ENCODE measurements at places on chromosomes 3 and 15.
A peak's percentile ranks its signal among the peaks of the same experiment; 100 is the strongest.

DNA sequence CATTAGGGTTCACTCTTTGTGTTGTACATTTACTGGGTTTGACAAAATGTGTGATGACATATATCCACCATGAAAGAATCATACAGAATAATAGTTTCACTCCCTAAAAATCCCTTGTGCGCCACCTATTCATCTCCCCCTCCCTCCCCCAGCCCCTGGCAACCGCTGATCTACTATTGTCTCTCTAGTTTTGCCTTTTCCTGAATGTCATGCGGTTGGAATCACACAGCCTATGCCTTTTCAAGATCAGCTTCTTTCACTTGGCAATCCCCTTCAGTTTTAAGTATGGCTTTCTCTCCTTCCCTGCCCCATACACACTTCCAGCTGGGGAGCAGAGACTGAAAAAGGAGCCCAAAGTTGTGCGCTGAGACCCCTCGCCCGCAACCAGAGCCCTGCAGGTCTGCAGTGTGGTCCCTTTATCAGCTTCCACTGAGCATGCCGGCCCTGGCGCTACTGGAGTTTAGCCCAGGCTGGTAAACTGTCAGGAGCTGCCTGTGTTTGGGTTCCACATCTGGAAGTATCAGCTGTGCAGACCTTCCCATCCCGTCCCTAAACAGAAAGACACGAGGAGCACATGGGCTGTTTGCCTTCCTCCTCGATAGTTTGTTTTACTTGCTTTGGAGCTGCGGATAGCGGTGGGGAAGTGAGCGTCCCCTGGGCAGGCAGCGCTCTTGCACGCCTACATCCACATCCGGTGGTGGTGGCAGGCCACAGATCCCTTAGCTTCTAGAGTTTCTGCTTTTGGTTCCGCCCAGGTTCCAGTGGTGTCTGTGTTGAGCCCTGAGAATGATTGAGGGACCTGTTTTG is 12.3 kb downstream of the BOC start:
- no peak for DNase-seq

DNA sequence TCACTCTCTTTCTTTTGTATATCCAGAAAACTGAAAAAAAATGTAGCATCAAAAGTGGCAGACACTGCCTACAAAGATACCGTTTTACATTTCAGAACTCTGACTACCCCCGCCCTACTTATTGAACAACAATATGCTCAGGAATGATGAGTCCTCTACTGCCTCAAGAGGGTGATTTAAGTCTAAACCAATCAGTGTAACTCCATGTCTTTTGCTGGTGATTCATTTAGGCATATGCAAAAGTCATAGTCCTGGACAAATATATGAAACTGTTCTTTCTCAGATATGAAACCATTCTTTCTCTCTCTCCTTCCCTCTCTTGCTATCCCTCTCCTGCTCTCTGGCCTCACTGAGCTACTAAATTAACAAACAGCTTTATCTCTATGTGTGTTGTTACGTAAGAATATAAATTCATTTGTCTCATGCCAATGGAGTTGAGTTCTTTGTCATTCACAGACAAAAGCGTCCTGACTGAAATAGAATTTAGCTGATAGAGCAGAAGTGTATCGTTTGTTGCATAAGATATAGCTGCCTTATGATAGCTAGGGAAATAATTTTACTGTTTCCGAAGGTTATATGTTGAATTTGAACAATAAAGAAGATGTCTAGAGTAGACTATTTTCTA is 133.7 kb upstream of the OSTN start:
- DNase-seq: no peak

- peak; percentile 46 for DNase-seq
Measured at GRCh38 chr3:10629671-10630040, 124.3 kb upstream of the ATP2B2 start.

DNA sequence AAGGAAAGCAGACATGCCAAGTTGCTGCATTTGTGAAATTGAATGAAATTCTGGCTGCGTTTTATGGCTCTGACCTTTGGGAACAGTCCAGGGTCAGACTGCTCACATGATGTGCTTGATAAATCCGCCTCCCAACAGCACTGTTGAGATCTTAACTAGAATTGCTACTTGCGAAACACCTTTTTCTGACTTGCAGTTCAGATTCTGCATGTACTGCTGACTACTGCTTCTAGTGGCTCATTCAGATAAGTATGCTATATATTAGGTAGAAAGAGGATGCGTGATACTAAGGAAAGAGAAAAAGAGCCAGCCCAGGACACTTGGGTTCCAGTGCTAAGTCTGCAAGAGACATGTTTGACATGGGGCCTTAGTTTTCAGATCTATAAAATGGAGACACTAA is 129.4 kb downstream of the LPP start:
- DNase-seq: no peak

DNA sequence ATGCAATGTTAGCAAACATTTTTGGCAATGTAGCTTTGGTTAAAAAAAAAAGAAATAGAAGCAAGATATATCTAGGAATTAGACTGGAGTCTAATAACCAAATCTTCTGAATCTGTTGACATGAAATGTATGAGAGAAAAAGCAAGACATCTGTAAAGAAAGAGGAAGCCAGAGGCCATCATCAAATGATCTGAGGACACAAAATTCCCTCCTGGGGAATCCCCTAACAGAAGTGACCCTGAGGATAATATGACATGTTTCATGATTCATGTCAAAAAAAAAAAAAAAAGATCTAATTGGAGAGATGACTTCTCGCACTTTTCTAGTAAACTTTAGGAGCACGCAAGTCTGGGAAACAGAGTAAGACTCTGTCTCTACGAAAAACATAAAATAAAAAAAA is 70.9 kb downstream of the IMPG2 start:
- DNase-seq: no peak

DNA sequence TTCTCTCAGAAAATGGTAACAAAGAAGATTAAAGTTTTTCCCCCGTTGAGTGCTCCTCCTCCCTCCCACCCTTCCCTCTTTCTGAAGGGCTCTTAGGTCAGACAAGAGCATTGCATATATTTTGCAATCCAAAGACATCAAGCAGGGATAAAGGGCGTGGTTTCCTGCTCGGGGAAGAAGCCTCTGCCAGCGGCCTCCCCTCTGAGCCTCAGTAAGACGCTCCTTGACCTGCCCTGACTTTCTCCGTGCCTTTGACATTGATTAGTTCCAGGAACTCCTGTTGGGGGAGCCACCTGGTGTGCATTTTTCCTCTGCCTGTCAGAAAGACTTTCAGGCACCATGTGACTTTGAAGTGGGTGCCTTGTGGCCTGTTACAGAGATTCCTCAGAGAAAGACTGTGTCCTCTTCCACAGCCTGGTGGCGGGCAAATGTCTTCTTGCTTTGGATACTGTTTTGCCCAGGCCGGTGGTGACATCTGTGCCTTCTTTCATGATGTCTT is 87.2 kb upstream of the TBL1XR1 start:
- no peak for DNase-seq

DNA sequence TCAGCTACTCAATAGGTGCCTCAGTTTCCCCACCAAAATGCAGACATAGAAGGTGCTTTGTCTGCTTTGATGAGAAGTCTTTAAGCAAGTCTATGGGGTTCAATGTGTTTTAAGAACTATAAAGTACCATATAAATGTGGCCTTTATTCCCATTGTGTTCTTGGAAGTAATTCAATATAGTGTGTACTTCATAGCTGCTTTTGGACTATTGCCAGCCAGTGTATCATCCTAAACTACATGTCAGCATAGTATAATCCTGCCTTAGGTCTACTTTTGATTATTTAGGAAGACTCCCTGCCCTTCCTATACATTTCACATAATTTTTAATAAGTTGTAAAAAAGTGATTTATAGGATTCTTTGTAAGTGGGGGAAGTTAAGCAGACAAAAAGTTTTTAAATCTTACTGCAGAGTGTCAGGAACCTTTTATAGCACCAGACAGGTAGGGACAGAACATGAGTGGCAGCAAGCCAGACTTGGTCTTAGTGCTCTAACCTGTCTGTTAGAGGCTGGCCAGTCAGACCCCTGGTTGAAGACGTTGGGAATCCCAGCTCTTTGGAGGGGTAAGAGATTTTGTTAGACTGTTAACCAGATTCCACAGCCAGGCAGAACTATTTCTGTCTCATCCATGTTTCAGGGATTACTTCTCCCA is 48.4 kb downstream of the MLH1 start:
- DNase-seq: no peak

- peak; percentile 44 for DNase-seq
Measured at GRCh38 chr3:37715358-37715757, 146.3 kb upstream of the CTDSPL start.

DNA sequence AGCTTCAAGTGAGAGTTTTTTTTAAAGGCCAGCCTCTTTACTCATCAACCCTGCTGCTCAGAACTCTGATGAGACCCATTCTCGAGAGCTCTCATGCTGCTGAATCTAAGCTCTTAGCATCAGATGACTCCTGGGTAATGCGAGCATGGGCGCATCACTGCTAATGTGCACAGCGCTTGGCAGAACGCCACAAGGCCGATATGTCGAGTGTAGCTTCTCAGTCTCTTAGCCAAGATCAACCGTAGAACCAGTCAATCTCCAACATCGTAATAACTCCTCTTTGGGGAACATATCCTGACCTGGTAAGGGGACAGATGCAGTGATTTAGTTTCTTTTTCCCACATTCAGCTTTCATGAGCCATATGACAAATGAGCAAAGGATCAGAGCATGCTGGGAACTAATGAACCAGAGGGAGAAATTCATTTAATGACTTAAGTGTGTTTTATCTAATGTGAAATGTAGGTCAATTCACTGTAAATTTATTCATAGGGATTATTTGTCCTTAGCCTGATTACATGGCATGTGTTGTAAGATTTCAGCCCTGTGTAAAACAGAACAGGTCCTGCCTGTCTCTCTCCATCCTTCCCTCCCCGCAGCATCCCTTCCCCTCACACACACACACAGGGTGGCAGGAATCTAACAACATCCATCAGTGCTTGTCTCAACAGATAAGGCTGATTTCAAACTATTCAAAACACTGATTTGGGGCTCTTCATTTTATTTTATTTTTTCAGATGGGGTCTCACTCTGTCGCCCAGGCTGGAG is 195.4 kb upstream of the C2CD4B start:
- no peak for DNase-seq

- DNase-seq: no peak
Measured at GRCh38 chr3:117133066-117133465, 423.5 kb downstream of the TUSC7 start.
